ENCODE measurements at places on chromosomes 5 and 9.

DNA sequence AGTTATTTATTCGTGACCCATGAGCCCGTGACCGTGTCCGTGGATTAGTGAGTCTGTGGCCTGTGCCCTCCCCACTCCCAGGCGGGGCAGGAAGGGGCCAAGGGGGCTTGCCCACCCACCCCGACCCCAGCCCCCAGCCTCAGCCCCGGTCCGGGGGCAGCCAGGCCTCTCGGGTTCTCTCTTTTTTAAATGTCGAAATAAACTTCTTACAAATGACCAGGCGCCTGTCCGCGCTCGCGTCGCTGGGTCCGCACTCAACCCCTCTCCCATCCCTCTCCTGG lies 7.6 kb downstream of the BARHL1 start:
- no peak for DNase-seq

DNA sequence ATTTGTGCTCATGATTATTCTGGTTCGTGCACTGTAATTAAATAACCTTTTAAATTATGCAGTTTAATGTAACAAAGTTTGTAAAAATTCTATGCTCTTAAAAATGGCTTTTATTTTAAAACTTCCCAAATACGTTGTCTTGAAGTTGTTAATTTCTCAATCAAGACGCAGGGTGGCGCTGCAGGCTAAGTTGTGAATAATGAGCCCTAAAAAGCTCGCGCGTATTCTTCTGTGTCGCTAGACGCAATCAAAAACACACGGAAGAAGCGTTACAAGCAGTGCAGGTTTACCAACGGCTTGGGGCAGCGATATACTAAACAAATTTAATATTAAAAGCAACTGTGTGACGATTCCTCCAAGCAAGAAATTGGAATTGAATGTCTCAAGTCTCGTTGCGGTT lies at the start of gene PCDHB4:
TSS of gene PCDHB4 (plus strand) at position 256 of the 400 bp plus-strand sequence. CDS start 181 bp downstream, outside the sequence.
- DNase-seq = no peak

DNA sequence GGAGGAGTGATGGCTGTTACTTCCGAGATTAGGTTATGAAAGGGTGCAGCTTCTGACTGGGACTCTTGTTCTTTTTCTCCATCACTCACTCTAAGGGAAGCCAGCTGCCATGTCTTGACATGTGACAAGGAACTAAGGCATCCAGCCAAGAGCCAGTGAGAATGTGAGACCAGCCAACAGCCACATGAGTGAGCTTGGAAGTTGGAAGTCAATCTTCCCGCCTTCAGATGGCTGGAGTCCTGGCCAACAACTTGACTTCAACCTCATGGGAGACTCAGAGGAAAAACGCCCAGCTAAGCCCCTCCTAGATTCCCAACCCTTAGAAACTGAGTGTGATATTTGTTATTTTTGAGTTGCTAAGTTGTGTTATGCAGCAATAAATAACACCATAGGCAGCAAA lies 201.1 kb downstream of the SNX18 start:
- no peak for DNase-seq

- DNase-seq = no peak
These were observed 252.6 kb downstream of the ADAMTSL1 start for GRCh38 chr9:18726546-18726945.

DNA sequence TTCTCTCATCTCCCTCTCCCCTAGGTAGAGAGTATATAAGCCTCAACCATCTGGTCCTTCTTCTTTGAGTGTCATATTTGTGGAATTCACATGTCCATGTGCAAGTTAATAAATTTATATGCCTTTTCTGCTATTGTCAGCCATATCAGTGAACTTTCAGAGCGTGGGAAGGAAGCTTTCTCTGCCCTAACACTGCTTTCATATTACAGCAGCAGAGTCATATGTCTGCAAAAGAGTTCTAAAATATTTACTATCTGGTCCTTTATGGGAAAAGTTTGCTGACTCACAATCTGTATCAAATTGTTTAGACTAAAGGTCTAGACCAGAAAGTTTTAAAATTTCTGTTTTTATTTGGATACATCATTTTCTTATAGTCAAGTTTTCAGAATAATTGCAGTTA lies 669.0 kb downstream of the LRRC70 start:
- DNase-seq = no peak

DNA sequence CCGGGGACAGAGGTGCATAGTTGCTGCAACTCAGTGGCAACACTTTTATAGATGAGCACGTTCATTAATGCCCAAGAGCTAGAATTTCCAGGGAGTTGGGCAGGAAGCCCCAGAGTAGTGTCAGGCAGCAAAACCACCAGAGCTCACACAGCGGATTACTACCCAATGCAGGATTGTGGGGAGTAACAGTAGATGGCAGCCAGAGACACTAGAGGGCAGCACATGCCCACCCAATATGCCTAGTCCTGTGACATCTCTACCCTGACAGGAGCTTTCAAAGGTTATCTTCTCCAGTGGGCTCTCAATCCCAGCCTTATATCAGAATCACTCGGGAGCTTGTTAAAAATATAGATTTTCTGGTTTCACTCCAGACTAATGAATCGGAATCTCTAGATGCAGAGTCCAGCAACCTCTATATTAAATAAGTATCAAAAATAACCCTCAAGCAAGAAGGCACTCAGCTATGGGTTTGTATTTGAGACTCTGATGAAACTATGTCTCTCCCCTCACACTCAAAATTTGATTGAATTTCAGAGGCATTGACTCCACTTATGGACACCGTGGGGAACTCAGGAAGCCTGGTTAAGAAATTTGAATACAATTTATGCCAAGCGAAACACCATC lies 58.4 kb upstream of the PHF24 start:
- DNase-seq = peak; percentile 66

DNA sequence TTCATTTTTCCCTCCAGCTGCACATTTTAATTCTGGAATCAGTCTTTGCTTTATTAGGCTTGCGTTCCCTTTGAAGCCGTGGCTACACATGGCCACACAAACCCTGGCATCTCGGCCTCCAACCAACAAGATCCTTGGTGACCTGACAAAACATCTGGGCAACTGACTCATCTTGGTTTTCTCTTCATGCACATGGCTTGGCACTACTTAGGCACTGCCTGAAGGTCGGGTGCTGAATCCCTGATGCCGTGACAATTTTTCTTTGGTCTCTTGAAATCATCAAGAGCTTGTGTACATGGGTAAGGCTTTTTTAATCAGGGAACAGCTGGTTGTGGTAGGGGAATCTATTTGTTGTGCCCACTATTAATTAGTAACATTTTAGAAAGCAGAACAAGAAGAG lies 16.0 kb upstream of the PAPPA start:
- no peak for DNase-seq

GRCh38 chr5:38506302-38506701 lies 50.1 kb downstream of the LIFR start:
- no peak for DNase-seq

DNA sequence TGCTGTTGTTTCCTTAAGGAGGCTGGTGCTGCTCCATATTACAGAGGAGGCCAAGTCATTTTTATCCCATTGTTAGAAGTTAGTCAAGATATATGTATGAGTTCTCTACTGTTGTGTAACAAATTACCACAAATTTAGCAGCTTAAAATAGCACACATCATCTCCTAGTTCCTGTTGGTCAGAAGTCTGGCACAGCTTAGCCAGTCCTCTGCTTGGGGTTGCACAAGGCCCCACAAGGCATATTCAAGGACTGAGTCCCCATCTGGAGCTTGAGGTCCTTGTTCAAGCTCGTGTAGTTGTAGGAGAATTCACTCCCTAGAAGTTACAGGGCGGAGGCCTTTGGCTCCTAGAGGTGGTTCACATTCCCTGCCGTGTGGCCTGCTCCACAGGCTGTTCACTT lies 14.7 kb downstream of the MTAP start:
- no peak for DNase-seq

DNA sequence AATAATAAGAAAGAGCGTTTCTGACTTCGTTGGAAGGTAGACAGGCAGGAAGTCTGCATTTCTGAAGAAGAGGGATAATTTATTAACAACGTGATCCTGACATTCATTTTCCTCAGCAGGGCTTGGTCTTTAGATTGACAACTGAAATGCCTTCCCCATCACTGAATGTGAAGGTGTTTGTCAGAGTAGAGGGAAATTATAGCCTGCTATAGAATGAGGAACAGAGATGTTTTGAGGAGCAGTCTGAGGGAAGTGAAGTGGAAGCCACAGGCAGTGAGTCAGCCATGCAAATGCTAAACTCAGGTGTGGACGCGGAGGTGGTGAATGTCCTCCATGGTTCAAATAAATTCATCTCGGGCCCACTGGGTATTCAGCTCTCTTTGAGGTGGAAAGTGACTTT lies 30.5 kb downstream of the C7 start:
- no peak for DNase-seq

- DNase-seq = no peak
These were observed 25.7 kb downstream of the SLC46A2 start for GRCh38 chr9:112864982-112865381.

DNA sequence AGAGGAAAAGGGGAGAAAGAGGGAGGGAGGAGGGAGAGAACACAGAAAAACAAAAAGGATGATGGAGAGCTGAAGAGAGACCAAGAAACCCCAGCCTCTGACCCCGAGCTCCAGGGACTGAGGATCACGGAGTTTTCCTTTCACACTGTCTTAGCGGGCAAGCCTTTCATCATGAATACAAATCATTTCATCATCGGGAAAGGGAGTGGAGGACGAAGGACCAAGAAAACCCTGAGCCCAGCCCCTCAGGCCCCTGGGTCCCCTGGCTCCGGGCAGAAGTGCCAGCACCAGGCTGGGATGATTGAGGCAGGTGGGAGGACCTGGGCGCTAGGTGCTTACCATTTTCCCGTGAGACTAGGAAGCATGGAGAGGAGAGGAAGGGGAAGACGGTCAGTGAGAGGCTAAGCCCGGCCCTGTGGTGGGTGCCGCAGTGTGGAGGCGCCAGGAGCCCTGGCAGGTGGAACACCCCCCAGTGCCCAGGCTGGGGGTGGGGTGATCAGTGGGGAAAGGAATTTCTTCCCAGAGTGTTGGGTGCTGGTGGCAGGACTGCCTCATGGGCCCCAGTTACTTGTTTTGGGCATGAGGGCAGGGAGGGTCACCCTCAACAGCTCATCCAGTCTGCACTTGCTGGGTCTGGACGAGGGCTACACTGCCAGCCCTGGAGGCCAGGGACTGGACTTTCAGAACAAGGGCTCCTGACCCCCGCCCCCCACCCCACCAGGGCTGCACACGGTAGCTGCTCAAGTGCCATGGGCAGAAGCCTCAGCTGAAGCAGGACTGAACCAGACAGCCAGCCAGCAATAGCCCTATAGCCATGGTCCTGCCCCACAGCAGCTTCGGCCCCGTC lies 49.0 kb upstream of the SARDH start:
- no peak for DNase-seq

- DNase-seq = no peak
These were observed 180.5 kb upstream of the TUT7 start for GRCh38 chr9:86534572-86535258.

GRCh38 chr9:73183917-73184861 lies 32.5 kb downstream of the ANXA1 start:
- no peak for DNase-seq

DNA sequence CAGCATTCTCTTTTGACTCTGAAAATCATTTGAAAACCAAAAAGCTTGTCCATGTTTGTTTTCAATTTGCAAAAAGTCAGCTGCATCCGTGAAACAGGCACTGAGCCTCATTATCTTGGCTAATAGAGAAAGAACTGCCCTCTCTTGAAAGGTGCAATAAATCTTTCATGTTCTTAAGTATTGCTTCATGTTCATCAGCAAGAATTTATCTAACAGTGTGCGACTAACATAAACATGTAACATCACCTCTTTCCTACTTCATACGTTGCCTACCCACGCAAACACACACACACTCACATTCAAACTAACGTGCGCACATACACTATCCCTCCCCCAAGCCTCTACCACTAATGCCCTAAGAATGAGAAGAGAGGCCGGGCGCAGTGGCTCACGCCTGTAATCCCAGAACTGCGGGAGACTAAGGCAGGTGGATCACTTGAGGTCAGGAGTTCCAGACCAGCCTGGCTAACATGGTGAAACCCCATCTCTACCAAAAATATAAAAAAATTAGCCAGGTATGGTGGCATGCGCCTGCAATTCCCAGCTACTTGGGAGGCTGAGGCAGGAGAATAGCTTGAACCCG lies 629.7 kb upstream of the ZNF608 start:
- no peak for DNase-seq

DNA sequence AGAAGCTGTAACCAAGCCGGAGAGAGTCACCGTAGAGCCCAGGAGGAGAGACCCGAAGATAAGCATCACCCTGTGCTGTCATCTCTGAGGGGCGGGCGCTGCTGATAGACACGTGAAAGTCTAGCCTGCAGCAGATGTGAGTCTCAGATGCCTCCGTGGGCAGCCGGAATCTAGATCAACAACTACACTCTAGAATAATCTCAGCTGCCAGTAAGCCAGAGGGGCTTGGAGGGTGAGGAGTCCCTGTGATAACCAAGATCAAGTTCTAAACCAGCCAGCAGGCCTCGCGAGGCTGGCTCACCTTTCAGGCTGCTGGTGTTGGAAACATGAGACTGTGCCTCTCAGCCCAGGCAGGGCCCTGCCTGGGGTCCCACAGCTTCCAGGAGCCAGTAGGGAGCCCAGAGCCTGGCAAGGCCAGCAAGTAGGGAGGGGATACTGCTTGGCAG lies 54.1 kb downstream of the DAPK1 start:
- DNase-seq = no peak

DNA sequence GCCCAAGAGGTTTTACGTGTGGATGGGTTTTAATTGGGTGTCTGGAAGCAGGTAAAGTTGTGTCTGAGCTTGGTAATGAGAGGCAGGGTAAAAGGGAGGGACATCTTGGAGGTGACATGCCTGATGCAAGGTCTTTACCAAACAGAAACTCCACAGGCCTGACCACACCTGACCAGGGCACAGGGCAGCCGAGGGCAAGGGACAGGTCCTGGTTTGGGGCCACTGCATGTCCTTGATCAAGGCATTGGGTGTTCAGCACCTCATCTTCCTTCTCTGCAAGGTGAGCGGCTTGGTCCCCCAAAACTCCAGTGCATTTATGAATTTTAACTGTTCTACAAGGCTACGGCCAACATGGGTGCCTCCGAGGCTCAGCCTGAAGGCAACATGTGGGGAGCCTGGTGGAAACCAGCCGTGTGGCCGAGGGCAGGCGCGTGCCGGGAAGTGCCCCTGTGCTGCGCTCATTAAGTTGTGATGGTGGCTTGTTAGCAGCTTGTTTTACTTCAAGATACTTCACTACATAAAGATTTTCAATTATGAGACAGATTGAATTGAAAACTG lies 30.7 kb upstream of the LPCAT1 start:
- DNase-seq = no peak

DNA sequence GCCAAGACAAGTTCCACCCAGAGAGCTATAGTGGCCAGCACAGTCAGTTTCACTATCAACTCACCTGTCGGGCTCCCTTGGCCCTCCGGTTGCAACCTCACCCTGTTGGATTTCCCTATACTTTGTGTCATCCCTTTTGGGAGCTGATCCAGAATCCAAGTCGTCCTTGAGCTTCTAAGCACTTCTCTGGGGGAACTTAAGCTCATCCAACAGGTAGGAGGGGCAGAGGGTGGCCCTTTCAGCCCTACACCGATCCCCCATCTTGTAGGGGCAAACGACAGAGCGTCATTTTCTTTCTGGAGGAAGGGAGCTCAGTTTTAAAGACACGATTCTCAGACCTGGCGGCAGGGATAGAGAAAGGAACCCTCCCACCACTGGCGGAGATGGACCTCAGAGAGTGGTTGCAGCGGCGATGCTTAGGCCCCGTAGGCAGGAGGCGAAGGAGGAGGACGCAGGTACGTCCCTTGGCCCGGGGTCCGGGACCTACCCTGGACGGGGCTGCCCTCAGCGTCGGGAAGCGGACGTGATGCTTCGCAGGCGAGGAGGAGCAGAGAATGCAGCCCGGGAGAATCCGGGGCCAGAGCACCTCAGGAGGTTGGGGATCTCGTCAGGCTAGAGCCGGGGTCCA lies 519 bp downstream of the ZER1 start:
- no peak for DNase-seq

GRCh38 chr9:136529516-136530460 lies 16.1 kb downstream of the NOTCH1 start:
- DNase-seq = no peak
